KBM-7 (cell line): ENCODE measurements at places on chromosomes 7 and 10.

DNA sequence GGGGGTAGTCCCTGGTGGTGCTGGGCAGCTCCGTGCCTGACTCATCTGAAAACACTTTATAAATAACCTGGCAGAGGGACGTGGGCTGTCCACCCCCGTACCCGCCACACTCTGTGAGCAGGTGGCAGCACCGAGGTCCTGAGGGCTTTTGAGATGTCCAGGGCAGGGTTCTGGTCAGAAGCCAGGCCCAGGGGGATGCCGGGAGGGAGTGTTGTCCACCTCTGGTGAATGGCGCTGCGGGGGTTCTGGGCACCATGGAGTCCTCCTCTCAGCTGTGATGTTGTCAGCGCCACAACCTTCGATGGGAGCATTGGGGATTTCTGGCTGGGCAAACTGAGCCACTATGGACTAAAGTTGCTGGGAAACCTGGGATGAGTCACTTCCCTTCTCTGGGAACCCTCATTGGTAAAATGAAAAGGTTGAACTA, 27.4 kb upstream of the GOLGA7B start:
- no peak for DNase-seq

DNA sequence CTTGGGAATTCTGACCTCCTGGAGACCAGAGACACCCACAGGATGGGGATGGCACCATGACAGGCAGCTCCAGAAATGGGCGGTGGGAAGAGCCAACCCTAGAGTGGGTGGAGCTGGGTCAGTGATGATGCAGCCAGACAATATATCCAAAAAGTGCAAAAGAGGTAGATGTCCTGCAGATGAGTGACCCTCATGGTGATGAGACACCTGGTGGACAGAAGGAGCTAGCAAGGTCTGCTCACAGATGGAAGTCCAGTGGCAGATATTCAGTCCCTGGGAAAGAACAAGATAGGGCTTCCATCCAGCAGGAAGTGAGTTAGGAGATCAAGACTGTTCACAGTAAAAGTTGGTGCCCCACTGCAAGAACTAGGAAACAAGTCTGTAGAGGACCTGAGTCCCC, 19.2 kb upstream of the GRB10 start:
- DNase-seq = no peak

- no peak for DNase-seq
These were observed 34.9 kb downstream of the FRMPD2 start for GRCh38 chr10:48239618-48240017.

GRCh38 chr7:154698726-154699291, 304.1 kb downstream of the PAXIP1 start:
- peak; percentile 12 for DNase-seq

- DNase-seq = no peak
These were observed 35.2 kb downstream of the CCDC71L start for GRCh38 chr7:106625678-106626301.

DNA sequence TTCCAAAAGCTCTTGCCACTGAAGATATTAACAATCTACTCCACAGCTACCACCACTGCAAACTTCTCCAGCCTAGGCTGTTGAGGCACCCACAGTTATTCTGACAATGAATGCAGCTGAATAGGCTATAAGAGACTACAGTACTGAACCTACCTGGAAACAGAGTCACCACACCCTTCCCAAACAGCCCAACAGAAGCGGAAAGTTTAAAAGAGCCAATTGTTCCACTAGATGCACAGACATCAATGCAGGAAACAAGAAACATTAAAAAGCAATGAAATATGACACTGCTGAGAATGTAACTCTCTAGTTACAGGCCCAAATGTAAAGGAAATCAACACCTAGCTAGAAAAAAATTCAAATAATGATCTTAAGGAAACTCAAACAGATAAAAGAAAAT, 64.5 kb upstream of the PLA2G12B start:
- no peak for DNase-seq

DNA sequence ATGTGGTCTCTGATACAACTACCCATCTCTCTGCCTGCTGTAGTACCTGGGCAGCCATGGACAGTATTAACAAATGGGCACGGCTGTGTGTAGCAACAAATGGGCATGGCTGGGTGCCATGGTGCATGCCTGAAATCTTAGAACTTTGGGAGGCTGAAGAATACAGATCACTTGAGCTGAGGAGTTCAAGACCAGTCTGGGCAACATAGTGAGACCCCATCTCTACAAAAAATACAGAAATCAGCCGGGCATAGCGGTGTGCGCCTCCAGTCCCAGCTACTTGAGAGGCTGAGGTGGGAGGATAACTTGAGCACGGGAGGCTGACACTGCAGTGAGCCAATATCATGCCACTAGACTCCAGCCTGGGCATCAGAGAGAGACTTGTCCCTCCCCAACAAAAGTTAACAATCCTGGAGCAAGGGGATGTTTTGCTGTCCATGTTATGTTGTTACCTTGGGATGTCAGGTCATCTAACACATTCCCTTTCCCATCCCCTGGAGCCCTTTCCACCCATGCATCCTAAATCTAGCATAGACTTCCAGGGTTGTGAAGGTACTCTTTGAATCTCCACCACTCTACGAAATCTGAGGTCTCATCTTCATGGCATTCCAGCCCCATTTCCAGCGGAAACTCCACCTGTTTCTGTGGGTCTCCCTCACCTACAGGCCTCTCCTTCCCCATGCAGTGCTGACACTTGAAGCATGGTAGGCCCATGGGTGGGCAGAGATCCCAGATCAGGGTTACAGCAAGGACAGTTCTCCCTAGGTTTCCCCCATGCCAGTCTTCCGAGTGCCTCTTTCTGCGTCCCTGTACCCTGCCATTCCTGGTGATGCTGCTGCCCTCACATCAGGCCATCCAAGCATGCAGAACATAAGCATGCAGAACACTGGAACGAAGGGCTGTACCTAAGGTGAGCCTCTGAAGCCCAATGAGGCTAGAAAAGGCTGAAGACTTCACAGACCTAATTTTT, 13.1 kb downstream of the FXYD4 start:
- DNase-seq = no peak

GRCh38 chr10:34731213-34731612, 83.9 kb downstream of the PARD3 start:
- no peak for DNase-seq

GRCh38 chr10:113073549-113074189, 123.6 kb downstream of the TCF7L2 start:
- DNase-seq = no peak

GRCh38 chr7:143013473-143013872, 13.5 kb downstream of the OR9A2 start:
- DNase-seq = no peak
